Stimulated activated CD4-positive, alpha-beta T cell treated with anti-CD3 and anti-CD28 coated beads, Interleukin-15, amount 100 ng/mL, for 1 hour (primary cell): ENCODE measurements at places on chromosomes 16 and 17.

DNA sequence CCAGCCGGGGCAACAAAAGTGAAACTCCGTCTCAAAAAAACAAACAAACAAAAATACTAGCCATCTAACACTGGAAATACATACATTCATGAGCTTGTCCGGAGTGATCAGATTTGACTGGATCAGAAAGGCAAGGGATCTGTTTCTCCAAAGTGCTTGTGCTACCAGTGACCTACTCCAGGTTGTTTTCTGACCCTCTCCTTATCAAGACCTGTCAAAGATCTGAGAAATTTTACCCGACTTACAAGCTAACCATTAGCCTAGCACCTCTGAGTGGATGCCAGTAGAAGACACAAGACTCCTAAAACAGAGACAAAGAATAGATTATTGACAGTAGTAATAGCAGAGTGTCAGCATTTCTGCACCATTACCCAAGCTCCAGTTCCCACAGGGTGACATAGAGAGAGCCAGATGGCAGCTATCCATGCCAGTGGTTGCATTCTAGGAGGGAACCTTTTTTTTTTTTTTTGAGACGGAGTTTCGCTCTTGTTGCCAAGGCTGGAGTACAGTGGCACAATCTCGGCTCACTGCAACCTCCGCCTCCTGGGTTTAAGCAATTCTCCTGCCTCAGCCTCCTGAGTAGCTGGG, 9.8 kb downstream of the ASPA start:
- no peak for DNase-seq

DNA sequence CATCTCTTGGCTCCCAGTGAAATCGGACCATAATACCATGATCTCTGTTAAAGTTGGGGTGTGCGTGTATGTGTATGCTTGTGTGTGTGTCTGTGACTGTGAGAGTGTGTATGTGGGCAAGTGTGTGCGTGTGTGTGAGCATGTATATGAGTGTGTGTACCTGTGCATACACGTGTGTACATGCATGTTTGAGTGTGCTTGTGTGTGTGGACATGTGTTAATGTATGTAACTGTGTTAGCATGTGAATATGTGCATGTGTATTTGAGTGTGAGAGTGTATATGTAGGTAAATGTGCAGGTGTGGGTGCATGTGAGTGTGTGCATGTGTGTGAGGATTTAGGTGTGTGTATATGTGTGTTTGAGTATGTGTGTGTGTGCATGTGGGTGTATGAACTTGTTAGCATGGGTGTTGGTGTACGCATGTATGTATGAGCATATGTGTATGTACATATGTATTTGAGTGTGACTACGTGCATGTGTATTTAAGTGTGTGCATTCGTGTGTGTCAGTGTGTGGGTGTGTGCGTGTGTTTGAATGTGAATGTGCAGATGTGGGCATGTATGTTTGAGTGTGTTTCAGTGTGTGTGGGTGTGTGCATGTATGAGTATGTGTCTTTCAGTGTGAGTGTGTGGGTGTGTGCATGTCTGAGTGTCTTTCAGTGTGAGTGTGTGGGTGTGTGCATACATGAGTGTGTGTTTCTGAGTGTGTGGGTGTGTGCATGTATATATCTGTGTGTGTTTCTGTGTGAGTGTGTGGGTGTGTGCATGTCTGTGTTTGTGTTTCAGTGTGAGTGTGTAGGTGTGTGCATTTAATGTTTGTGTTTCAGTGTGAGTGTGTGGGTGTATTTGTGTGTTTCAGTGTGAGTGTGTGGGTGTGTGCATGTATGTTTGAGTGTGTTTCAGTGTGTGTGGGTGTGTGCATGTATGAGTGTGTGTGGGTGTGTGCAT, 183.2 kb downstream of the SOX9 start:
- DNase-seq, result no peak

- no peak for DNase-seq
These were observed 151.8 kb upstream of the KCNJ18 start for GRCh38 chr17:21540502-21540901.

DNA sequence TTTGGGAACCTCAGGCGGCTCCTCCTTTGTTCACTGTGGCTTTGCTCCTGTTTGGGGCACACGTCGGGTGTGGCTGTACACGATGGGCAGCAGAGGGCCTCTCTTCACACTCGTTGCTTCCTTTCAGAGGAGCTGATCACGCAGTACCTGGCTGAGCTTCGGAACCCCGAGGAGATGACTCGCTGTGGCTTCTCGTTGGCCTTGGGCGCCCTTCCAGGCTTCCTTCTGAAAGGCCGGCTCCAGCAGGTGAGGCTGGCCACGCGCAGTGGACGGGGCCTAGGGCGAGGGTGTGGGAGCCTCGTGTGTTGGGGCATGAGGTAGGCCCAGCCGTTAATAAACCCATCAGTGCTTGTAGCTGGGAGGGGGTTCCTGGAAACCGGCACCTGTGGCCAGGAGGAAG, 85.0 kb upstream of the ZNF750 start:
- DNase-seq, result no peak

DNA sequence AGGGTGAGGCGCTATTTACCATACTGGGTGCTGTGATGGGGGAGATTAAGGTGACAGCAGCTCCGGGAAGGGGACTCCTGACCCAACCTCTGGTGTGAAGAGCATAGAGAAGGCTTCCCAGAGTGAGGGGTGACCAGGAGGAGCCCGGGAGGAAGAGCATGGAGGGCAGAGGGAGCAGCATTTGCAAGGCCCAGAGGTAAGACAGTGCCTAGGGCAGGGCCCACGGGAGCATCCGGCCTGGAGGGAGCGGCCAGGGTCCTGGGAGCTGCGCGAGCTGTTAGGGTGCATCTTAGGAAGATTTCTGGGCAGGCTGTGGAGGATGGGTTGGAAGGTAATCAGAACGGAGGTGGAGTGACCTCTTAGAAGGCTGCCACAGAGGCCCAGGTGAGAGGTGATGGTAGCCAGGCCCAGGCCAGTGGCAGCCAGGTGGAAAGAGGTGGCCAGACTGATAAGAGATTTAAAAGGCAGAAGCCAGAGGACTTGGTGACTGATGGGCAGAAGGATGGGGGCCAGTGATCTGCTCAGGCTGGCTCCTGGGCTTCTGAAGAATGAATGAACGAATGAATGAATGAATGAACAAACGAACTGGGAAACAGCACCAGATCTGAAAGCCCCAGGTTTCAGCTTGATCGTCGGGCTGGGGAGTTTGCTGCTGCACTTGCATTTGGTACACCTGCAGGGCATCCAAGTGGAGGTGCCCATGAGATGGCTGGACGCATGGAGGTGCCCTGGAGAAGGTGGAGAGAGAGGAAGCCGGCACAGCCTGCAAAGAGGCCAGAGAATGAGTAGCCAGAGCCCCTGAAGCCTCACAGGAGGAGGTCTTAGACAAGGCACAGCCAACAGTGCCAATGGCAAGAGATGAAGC, 13.0 kb upstream of the TMEM92 start:
- DNase-seq, result no peak

- no peak for DNase-seq
These were observed 8.8 kb downstream of the GLIS2 start for GRCh38 chr16:4324492-4325252.

- DNase-seq, result no peak
These were observed 22.0 kb downstream of the ADCY9 start for GRCh38 chr16:4094127-4094773.

DNA sequence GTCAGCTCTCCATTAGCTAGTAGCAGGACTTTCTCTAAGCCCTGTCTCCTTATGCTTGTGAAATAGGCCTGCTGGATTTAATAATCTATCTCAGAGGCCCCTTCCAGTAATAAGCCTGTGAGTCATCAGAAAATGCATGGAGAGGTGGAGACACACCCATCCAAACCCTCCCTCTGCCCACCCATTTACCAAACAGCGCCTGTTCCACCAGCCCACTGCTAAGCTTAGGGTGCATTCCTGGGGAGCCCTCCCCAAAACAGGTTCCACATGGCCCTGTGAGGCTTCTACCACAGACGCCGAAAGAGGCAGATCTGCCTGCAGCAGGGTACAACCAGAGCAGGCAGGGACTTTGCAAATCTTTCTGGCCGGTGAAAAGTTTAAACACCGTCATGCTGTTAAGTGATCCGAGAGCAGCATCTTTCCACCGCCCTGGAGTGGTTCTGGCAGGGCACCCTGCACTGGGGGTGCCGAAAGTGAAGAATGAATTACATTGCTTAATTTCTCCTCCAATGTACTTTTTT, 99.3 kb downstream of the GAS7 start:
- no peak for DNase-seq

DNA sequence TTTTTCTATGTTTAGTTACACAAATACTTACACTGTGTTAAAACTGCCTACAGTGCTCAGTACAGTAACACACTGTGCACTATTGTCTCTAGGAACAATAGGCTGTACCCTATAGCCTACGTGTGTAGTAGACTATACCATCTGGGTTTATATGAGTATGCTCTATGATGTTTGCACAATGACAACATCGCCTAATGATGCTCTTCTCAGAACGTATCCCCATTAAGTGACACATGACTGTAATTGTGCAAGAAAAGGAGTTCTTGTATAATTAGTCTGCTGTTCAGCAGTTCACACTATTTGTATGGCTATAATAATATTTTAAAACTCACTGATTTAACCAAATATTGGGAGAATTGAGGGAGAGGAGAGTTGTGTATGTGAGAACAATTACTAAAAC, 173.7 kb downstream of the TRIM37 start:
- no peak for DNase-seq

GRCh38 chr16:3654249-3654991, at the start of gene DNASE1:
TSS of gene DNASE1 (plus strand) at chr16:3654691. CDS start at chr16:3655374, 683 bp downstream.
- DNase-seq, result no peak

GRCh38 chr16:119835-120491, 18.5 kb downstream of the NPRL3 start:
- no peak for DNase-seq

GRCh38 chr16:82643936-82644630, 17.3 kb downstream of the CDH13 start:
- DNase-seq, result no peak

DNA sequence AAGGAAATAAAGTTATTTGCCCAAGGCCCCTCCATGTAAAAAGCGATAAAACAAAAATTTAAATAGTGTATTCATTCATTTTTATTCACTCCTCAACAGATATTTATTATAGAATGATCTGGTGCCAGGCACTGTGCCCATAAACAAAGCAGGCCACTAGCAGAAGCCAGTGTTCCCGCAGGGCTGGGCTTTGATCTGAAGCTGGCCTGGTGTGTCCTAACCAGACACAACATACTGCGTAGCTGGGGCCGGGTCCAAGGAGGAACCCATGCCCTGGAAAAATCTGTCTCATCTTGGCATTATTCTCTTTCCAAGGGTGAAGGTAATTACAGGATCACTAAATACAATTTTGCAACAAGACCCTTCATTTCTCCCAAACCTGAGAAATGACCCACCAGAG, 537.4 kb upstream of the CDH5 start:
- DNase-seq, result no peak

DNA sequence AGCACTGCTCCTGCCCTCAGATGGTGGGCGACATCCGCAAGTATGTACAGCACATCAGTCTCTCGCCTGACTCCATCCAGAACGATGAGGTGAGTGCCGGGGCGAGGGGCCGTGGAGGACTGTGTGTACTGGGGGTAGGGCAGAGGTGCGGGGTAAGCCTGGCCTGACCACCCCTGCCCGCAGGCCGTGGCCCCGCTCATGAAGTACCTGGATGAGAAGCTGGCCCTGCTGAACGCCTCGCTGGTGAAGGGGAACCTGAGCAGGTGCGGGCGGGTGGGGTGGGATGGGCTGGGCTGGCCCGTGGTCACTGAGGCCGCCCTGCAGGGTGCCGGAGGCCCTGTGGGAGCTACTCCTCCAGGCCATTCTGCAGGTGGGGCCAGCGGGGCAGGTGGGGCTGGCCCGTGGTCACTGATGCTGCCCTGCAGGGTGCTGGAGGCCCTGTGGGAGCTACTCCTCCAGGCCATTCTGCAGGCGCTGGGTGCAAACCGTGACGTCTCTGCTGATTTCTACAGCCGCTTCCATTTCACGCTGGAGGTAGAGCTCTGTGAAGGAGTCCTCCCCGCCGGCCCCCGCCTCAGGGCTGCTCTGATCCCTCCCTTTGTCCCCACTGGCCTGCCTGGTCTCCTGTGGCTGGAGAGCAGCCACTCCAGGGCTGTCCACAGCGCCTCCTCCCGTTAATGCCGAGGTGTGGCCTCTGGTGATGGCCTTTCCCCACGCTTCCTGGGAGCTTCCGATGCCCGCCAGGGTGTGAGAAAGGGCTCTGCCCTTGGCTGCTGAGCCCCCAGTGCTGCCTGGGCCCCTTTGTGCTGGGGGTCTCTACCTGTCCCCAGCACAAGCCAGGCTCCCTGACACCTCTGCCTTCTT, 5.0 kb downstream of the TSR3 start:
- DNase-seq, result no peak

DNA sequence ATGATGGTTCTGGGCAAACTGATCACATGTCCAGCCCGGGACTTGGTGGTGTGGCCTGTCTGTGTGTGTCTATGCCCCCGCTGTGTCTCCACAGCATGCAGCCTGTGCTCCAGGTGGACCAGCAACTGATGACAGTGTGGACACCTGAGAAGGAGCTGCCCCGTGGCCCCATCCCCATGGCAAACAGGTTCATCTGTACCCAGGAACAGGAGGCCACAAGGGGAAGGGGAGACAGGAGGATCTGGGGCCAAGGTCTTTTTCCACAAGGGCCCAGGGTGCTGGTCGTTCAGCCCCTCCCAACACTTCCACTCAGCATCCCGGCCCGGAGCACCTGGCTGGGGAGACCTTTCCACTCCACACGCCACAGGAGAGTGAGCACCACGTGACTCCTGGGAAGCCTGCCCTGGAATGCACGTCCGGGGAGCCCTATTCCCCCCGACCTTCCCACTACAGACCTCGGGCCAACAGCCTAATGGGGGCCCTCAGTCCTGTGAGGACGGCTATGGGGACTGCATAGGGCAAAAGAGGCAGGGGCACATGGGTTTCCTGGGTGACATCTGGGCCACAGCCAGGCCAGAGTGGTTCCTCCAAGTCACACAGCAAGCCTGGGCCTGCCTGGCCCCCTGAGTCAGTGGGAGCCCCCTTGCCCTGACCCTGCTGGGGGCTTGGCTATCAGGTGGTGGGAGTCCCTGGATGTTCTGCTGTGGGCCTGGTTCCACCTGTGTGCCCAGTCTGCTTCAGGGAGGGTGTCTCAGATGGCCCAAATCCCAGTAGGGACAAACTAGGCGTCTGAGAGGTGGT, 20.8 kb upstream of the NXPH3 start:
- no peak for DNase-seq

DNA sequence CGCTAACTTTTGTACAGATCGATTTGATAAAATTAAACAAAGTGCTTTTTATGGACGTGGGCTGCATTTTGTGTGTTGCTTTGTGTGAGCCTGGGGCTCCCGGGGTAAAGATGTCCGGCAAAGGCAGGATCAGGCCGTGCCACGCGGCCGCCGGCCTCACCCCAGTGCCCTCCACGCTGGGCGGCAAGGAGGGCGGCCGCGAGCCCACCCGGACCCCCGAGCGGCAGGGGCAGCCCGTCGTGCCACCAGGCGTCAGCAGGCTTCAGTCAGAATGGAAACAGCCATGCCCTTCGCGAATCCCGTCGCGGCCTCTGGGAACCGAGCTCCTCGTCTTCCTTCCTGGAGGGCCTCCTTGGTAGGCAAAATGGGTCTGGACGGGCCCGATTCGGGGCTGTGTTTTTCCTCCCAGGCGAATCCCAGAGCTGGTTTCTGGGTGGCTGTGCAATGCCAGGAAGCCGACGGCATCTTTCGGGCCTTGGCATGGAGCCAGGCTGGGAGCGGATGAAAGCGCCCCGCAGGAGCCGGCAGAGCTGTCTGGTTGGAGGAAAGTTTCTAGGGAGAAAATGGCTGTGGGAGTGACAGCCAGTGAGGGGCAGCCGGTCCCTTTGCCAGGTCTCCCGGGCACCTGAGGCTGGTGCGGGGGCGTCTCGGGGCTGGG, 5.5 kb downstream of the SOX8 start:
- DNase-seq, result no peak
